NCI-H460 (cell line): ENCODE measurements at places on chromosomes 6 and 20. TPM values are rescaled to one million over a fixed set of nuclear protein-coding genes. Genes with fewer than 3 reads are reported as not detected.

DNA sequence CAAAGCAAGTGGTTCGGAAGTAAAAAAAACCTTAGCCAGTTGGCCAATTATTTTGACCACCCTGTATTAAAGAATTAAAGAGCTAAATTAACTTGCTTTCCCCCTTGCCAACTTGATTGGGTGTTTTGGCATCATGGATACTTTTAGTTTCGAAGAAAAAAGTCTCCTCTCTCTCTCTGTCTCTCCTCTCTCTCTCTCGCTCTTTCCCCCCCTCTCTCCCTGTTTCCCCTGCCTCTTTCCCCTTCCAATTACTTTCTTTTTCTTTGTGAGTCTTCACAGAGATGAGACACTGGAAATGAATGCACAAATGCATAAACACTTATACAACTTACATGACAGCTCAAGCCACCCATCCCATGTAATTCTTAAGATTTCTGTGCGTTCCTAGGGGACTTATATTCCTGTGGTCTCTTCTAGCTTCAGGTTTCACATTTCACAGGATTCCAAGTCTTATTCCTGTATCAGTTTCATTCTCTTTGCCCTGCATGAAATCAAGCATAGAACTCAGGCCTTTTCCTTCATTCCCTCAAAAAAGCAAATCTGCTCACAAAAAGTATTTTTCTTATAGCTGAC is 32.9 kb upstream of the EYA4 start:
- no peak for DNase-seq

GRCh38 chr6:10382322-10382721 is 32.6 kb downstream of the TFAP2A start:
- no peak for DNase-seq

- peak; percentile 85 for DNase-seq
These were observed 2.4 kb upstream of the ZMYND8 start for GRCh38 chr20:47358672-47359529.

DNA sequence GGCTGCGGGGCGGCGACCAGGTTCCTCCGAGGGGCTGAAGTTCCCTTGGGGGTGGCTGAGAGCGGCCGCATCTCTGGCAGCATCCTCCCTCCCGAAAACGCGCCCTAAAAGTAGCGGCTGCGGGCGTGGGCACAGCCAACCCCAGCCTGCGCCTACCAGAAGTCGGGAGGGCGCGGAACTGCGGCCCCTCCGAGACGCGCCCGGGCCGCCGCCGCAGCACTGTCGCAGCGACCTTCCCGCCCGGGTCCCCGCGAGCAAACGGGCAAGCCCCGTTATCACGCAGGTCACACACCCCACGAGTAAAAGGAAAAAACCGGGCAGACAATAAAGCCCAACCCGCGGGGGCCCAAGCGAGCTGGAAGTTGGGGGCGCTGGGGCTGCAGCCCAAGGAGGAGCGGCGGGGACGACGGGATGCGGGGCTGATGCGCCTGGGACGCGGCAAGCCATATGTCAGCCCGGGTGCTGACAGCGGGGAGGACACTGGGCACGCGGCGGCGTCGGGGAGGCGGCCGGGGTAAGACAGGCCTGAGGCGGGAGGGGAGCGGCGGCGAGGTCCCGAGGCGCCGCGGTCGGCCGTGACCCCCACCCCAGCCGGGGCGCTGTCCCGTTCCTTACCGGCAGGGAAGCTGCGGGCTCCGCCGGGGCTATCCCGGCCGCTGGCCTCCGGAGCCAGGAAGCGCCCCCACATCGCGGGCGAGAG is 659 bp downstream of the CEP85L start:
- DNase-seq: no peak

Gene VARS2
- 17.7 and 24.6 TPM in 2 replicates for total RNA-seq
